Dermis blood vessel endothelial cell (primary cell): ENCODE measurements at places on chromosomes 2 and 18. TPM values are rescaled to one million over a fixed set of nuclear protein-coding genes. Genes with fewer than 3 reads are reported as not detected.

The CXCR1 gene
- not detected in 2 replicates for total RNA-seq

The NPAS2 gene
- 8.3 and 17.0 TPM in 2 replicates for total RNA-seq

The UGT1A8 gene
- not detected in 2 replicates for total RNA-seq

The ZNF804A gene
- 0.05 TPM in 1 of 2 replicates, not detected in the other for total RNA-seq

The RPRD1A gene
- total RNA-seq, result 51.7 and 58.4 TPM in 2 replicates

The TMEM237 gene
- total RNA-seq, result 28.2 and 35.0 TPM in 2 replicates

The ZBTB7C gene
- under 0.01 TPM in 1 of 2 replicates, not detected in the other for total RNA-seq
